ENCODE measurements at places on chromosomes 3 and 15.

DNA sequence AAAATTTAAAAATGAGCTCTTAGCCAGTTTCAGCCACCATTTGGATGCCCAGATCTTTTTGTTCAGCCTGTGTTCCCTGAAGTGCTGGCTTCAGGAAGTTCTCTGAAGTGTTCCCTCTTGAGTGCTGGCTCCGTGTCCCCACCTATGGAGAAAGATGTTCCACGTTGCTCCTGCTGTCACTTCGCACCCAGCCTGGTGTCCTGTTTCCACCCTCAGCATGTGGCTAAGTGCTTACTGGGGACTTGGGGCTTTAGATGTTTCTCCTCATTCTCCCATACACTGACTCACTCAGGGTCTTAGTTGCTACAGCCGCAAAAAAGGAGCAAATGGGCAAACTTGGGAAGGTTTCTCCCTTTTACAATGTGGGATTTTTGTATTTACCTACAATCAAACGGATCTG, 16.6 kb downstream of the CHCHD6 start:
- no peak for DNase-seq

DNA sequence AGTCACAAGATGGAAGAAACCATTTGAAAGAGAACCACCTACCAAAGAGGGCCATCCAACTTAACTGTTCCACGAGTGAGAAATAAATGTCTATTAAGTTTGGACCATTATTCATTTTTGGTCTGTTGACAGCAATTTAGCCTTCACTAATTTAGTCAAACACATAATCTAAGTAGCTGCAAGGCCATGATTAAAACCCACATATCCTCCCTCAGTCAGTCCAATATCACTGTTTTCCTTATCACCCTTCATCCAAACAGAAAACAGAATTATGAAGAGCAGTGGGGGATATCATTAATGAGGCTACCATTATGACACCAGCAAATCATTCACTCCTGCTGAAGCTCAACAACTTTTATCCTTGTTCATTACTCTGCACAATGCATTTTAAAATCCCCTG, 52.0 kb downstream of the PIK3CB start:
- no peak for DNase-seq

- no peak for DNase-seq
Observed at GRCh38 chr15:87599616-87600015, 656.9 kb downstream of the NTRK3 start.

DNA sequence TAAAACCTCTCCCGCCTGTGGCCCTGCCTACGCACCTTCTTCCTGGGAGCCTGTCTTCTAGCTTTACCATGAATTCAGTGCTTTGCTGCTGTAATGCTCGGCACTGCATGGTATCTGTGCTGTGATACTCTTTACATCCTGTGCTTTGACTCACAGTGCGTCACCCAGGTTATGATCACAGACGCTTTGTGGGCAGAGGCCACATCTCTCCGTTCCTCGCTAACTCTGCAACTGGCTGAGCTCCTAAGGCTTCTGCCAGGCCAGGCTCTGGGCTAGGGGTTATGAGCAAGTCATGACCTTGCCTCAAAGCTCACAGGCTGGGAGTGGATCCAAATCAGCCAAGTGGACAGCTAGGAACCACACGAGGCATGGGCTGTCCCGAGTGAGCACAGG, 23.2 kb downstream of the SPTBN5 start:
- DNase-seq: no peak

DNA sequence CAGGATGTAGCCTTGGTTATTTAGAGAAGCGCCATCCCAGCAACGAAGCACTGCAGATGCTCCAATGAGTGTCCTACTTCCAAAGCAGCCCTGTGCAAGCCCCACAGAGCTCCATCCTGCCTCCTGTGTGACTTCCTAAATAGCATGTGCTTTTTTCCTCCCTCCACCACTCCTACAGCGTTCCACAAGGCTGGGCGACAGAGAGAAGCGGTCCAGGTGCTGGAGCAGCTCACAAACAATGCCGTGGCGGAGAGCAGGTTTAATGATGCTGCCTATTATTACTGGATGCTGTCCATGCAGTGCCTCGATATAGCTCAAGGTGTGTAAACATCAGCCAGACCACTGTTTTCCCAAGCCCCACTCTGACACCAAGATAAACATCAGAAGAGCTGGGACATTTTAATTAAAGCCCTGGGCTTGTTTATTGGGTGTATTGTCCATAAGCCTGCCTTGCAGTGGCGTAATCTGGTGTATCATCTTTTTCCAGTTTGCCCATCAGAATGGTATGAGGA, 22.2 kb upstream of the RHO start:
- no peak for DNase-seq

DNA sequence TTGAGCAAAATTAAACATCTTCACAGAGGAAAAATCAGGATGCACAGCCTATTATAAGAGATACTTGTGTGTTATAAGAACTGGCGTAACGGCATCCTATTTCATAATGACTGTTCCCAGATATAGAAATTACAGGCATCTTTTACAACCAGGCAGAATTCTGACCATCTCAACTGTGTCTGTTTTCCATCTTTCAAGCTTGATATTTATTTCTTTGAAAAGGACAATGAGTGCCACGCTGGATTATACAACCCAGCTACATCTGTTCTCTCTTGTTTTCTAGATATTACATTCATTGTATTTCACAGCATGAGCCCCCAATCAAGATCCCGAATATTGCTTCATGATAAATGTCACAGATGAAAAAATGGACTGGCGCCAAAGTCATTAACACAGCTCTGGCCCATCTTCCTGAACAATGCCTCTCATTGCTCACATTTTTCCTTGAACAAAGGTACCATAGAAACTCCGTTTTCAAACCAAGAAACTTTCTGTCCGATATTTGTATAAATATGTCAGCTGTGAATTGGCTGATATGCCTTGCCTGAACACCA, 420.6 kb downstream of the TBL1XR1 start:
- no peak for DNase-seq

GRCh38 chr15:51798281-51798680, 31.2 kb upstream of the TMOD3 start:
- no peak for DNase-seq

DNA sequence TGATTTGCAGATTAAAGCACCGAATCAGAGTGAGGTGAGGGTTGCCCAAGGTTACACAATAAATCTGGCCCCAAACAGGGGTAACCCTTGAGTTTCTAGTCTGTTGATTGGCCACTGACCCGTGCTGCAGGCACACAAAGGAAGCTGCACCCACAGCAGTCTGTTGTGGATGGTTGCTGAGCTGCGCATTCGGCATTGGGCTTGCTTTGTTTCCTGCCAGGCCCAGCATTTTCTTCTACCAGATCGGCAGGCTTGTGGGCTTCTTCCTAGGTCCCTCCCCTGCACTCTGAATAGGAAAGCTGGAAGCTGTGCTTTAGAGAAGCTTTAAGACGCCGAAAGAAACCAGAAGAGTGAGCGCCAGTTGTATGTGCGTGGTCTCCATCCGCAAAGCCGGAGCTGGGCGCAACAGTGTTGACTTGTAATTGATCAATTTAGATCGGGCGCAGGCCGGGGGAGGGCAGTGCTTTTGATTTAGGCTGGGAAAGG, 12.1 kb downstream of the B3GNT5 start:
- DNase-seq: no peak

GRCh38 chr15:37131621-37132020, 31.3 kb upstream of the MEIS2 start:
- DNase-seq: no peak

DNA sequence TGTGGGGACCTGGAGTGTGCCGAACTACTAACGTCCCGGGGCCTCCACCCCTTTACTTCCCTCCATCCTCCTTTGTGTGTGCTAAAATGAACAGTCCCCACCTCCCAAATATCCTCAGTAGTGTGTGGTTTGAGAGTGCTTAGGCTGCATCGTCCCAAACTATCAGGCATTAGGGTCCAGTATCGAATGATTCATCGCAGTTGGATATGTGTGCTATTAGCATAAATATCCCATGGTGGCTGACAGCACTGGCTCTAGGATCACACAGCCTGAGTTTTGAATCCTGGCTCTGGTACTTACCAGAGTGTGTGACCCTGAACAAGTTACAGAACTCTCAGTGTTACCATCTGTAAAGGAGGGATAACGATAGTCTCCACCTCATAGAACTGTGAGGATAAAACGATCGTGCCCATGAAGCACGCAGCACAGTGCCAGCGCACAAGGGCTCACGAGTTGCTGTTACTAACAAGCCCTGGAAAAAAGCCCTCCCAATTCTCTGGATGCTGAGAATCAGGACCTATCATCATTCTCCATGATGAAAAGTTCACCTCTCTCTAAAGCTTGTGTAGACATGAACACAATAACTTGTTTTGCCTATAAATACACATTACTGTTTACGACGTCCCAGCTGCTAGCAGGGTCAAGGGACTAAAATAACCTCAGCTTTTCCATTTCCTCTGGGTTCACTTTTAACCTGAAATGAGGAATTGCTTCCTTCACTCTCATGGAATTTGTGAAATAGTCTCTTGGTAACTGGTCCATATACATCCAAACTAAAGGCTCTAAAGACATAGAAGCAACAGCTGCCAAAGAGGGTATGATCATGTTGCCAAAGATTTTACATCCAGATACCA, 51.0 kb downstream of the VGLL4 start:
- DNase-seq: no peak

GRCh38 chr3:52299879-52300611, 12.4 kb downstream of the GLYCTK start:
- DNase-seq: no peak

DNA sequence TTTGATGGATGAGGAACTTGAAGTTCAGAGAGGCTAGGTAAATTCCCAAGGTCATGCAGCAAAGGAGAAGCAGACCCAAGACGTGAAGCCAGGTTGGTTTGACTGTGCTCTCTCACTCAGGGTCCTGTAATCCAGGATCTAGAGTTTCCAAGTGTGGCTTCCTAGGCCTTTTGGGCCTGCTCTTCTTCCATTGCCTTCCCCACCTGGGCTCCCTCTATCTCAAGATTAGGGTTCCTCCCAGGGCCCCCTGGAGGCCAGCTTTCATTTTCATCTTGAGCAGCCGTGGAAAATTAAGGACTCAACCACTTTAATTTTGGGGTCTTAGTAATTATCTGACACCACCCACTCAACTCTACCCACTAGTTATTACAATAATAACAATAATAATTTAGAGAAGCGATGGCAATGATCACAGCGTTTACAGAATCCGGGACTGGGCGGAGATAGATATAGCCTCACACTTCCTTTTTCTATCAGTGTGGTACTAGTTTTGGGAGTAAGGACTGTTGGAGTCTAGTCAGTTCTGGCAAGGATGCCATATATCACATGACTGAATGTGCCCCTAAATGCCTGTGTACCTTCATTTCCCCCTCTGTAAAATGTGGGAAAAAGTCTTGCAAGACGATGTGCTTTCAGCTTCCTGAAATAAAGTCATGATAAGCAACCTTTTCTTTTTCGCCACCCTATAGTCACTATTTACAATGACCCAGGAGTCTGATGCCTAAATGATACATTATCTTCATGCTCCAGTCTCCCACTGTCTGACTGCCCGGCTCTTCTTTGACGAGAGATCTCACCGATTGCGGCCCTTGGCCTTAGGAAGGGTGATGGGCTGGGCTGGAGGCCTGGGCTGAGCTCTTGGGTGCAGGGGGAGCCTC, 30.2 kb upstream of the MAGEF1 start:
- DNase-seq: no peak

DNA sequence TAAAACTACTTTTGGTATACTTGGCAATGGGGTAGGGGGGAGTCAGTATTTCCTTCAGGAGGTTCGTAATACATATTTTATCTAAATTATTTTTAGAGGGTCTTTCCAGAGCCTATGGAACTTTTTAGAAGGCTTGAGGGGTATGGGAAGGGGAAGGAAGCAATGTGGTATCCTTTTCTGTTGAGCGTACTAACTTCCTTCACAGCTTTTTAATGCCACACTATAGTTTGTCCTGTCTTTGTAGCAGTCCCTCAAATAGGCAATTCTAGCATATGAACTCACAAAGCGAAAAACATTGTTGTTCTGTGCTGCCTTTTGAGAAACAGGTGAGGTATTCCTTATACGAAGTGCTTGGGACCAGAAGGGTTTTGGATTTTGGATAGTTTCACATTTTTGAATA, 22.3 kb upstream of the P2RY13 start:
- no peak for DNase-seq

DNA sequence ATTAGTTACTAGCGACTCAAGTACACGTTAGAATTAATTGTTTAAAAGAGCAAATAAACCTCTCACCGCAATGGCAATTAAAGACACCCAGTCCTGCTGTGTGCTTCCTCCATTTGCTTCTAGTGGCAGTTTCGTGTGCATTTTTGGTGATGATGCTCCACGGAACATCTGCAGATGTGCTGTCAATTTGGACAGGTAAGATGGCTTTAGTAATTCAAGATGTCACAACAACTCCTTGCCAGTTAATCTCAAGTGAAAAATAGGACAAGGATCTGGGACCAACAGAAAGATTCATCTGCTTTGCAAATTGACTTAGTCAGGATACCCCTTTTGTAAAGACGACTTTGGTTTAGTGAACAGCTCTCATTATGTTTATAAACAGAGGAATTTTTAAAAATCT, 320.9 kb downstream of the GABRB3 start:
- no peak for DNase-seq

- DNase-seq: no peak
Observed at GRCh38 chr15:76398317-76399104, 61.9 kb downstream of the ISL2 start.

DNA sequence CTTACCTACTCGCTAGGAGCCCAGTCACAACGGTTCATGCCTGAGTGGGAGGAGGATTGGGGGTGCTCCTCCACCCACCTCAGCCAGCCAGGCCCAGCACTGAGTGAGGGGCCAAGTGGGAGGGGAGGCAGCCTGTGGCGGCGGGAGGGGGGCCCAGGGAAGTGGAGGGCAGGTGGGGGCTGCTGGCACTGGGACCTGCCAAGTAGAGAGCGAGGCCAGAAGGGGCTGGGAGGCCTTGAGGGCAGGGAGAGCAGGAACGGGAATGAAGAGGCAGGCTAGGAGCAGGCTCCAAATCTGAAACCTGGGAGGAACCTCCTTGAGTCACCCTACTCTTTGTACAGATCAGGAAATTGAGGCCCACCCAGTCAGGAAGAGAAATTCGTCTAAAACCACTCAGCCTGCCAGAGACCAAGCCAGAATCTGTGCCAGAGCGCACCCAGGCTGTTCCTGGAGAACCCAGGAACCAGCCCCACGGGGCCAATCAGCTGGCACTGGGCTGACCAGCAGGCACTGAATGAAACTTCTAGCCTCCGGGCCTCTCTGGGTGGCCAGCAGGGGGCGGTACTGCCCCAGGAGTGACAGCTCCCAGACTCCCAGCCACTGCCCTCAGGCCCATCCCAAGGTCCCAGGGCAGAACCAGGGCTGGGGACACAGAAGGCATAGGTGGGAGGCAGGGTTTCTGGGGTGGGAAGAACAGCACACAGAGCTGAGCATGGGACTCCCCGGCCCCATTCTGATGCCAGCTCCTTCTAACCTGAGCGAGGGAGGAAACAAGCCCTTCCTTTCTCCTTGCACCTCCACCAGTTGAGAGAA, 14.8 kb upstream of the CYP11A1 start:
- DNase-seq: peak; percentile 82
